ENCODE measurements at places on chromosomes 2 and 18. TPM values are rescaled to one million over a fixed set of nuclear protein-coding genes. Genes with fewer than 3 reads are reported as not detected.

DNA sequence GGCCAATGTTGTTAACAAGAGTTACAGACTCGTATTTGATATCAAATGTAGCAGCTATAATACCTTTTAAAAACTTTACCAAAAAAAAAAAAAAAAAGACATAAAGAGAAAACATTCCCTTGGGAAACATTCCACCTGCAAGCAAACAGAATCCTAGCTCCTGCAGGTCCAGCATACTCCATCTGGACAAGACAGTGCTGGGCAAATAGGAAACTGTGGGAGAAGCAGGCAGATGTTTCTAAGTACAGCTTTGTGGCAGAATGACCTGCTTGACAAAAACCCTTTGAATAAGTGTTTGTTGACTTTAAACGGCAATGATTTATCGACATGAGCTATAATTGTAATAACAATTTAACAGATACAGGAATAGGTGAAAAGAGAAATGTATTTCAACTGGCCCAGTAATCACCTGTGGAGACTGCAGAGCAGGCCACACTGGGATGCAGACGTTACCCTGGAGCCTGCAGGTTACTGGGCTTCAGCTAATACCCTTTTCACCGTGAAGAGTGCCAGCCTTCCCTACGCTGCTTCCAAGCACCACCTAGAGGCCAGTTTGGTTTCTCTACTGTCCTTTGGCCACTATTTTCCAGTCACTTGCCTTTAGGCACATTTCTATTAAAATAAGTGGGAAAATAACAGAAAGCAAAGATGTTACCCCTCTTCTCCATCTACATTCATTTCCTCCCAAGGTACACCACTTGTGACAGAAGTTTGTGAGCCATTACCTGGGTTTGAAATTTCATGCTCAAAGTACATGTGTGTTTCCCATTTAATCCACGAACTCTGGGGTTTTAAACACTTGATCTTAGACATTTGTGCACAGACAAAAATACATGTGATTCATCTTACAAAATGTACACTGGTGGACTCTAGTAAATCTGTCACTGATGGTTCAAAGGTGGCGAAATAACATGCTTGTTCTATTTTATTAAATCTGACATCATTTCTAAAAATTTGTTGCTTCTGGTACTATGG is 96.9 kb upstream of the ZNF397 start:
- DNase-seq: no peak

DNA sequence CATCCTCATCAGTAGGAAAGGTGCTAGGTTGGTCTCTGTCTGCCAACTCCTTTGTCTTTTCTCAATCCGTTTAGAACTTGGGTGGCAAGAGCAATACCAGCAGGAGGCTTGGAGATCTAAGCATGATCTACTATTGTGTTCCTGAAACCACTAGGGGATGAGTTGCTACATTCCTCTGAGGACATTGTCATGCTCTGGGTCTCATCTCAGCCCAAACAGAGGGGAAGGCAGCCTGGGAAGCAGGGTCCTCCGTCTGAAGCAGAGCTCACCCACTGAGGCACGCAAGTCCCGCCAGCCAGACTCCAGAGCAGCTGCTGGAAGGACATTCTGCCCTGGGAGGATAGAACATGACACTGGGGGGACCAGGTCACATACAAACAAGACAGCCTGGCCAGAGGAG is 162.9 kb downstream of the MTCL1 start:
- DNase-seq: no peak

ANKRD30BL gene
- not detected for total RNA-seq

- DNase-seq: no peak
These were observed 80.1 kb downstream of the AFF3 start for GRCh38 chr2:100062336-100062735.

DNA sequence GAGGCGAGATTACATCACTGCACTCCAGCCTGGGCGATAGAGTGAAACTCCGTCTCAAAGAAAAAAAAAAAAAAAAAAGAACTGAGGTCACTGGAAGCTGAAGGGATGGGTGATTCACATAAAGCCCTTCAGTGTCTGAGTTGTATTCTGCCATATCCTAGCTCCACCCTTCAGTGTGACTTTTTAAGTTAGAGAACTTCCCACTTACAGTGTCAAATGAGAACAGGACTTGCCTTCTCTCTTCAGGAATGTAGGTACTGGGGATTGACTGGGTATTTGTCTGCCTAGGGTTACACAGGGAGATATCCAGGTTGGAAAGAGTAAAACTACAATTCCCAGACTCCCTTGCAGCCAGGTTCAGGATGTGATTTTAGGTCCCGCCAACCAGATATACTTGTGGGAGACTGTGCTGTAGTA is 37.9 kb downstream of the EHD3 start:
- DNase-seq: no peak

FSIP2 gene
- total RNA-seq: 1.7 TPM

DNA sequence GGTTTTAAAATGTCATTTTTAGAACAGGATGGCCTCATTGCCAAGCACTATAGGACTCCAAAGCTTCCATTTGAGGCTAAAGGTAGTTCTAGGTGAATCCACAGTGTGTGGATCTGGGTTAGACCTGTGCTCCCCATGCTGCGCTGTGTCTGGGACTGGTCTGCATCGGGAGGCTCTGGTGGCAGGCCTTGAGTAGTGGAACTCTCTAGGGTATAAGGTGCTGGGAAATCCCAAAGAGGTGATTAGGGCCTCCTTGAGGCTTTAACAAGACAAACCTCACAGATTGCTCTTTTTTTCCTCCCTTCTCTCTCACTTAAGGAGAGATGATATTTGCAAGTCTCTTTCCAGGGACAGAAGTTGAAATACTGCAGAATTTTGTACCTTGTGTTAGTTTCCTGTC is 9.3 kb downstream of the SEC11C start:
- DNase-seq: no peak

- DNase-seq: no peak
These were observed 11.0 kb downstream of the SDC1 start for GRCh38 chr2:20213651-20214565.

POTEC gene
- total RNA-seq: not detected

GRCh38 chr2:21288739-21289520 is 165.2 kb downstream of the TDRD15 start:
- no peak for DNase-seq

CNDP2 gene
- total RNA-seq: 798 TPM

DNA sequence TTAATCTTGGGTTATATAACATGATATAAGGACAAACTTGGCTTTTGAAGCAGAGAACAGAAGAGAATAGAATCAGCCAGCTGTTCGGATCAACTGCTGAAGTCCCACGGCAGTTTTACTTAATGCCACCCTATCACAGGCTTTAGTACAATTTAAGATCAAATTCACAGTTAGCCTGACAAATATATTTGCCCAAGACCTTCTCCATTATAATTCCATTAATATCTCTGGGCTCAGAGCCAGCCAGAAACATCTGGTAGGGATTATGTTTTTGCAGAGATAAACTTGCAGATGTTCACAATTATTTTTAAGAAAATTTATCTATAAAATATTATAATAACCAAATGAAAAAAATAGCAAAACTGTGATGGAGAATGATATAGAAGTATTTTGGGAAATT is 381.4 kb downstream of the RAD51AP2 start:
- no peak for DNase-seq

FBXO36 gene
- total RNA-seq: 2.6 TPM

DNA sequence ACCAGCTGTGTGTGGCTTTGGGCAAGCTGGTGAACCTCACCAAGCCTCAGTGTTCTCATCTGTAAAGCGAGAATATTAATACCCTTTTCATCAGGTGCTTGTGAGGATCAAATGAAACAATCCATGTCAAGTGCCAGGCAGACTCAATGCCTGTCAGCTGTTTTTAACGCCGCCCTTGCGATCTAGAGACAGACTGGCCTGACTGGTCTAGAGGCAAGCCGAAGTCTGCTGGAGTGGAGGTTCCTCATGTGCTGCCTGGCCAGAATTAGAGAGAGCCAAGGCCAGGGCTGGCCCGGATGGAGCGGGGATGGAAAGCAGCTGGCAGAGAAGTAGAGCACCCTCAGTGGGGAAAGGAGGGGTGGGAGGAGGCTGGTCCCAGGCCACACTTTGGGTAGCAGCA is 74.5 kb upstream of the B3GNT7 start:
- no peak for DNase-seq

DNA sequence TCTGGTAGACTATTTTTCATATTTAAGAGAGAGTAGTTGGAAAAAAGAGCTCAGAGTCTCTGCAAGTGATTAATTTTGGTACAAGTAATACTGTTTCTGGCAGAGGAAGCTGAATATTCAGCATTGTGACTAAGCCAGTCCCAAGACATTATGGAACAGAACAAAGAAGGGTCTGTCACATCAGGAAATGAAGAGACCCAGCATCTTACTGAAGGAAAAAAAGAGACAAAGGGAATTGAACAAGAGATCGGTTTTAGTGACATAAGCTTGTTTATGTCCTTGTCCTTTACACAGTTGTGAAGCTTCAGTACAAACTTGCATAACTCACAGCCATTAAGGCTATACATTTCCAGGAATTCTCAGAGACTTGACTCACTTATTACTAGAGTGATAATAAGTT is 568.5 kb upstream of the SLC8A1 start:
- DNase-seq: no peak
